DND-41 (cell line): ENCODE measurements at places on chromosomes 16 and 17.

DNA sequence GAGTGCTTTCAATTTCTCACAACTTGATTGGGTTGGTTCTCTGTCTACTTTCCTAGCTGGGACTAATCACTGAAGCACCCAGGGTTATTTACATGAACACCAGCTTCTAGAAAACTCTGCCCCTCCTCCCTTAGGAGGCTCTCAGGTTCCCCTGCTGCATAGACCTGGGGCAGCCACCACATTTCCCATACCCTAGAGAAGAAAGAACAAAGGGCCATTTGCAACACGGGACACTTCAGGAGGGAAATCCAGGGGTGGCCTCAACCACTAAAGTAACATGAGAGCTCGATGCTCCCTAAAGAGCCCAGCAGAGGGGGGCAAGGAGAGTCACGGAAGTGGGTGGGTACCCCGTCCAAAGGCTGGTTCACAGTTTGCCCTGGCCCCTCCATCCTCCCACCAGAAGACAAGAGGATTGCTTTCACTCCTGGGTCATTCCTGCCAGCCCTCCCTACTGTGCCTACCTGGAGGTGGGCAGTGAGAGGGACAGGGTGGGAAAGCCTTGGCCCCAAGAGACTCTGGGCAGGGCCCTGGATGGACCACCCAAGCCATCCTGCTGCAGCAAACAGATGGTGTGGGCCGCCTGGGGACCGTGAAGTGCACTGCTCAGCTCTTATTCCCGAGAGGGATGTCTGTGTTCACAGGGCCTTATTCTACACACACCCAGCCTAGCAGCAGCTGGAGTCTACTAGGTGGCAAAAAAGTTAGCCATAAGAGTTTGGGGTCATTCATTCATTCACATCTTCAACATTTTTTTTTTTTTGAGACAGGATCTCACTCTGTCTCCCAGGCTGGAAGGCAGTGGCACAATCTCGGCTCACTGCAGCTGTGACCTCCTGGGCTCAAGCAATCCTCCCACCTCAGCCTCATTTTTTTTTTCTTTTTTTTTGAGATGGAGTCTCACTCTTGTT is 392.1 kb downstream of the SOX9 start:
- no peak for DNase-seq

DNA sequence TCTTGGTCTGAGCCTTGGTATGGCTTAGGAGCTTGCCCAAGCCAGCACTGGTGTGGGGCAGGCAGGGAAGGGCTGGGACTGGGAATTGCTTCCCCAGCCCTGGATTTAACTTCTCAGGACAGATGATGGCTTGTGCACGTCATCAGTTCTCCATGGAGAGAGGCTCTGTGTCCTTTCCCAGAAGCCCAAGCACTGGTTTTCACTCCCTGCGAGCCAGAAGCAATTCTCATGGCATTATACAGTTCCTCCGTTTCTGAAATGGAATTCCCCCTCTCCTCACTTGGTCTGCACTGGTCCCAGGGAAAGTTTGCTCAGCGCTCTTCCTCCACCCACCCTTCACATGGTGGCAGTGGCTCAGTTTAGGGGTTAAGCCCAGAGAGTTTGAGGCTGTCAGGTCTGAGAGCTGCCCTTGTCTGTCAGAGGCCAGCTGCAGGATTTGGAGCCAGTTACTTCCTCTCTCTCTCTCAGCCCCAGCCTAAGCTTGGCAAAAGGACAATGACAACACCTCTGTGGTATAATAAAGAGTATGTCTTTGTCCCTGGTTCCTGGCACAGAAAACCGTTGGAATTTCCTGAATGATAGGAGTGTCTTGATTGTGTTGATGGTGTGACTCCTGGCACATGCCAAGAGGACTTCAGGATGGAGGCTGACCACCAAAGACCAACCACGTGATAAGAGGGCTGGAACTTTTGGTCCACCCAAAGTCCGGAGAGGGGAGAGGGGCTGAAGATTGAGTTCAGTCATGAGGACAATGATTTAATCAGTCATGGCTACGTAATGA is 219.6 kb upstream of the TNRC6C start:
- DNase-seq, result no peak

DNA sequence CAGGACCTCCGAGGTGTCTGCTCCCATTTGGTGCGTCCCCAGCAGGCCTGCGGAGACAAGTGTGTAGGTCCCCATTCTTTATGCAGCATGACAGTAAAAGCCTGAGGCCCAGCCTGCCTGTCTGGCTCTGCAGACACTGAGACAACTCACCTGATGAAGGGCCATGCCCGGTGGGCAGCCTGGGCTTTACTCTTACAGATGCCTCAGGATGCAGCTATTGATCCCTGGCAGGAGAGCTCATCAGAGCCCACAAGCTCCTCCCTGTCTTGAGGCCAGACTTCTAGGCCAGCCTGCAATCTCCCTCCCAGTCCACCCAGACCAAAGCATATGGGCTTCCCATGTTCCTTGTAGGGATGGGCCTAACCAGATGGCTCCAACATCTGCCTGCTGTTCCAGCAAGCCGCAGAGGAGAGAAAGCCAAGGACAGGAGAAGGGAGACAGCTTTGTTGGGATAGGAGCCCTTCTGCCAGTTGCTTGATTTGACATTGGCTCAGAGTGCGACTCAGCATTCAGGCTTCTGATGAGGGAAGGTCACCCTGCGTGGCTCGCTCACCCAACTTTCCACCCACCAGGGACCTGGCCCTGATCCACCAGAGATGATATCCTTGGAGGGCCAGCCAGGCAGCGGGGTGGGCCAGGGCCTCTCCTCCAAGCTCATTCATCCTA is 87.5 kb downstream of the SOCS1 start:
- DNase-seq, result no peak

- DNase-seq, result no peak
These were observed 153.6 kb downstream of the KATNIP start for GRCh38 chr16:27703545-27703944.

DNA sequence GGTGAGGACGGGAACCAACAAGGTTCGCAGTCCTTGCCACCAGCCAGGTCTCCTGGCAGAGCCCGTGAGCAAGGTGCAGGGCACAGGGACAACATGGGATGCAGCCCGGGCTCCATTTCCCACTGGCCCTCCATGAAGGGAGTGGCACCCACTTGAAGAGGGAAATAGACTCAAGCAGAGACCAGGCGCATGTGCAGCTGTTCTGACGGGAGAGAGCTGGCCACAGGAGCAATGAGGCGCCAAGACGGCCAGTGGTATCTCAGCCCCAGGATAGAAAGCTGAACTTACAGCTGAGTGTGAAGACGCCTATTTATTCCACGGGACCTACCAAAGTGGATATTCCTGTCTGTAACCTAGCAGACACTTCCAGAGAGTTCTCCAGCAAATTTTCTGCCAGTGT is 8.2 kb upstream of the FOXJ1 start:
- no peak for DNase-seq
